ENCODE measurements at places on chromosomes 2 and 18.
A peak's percentile ranks its signal among the peaks of the same experiment; 100 is the strongest.

DNA sequence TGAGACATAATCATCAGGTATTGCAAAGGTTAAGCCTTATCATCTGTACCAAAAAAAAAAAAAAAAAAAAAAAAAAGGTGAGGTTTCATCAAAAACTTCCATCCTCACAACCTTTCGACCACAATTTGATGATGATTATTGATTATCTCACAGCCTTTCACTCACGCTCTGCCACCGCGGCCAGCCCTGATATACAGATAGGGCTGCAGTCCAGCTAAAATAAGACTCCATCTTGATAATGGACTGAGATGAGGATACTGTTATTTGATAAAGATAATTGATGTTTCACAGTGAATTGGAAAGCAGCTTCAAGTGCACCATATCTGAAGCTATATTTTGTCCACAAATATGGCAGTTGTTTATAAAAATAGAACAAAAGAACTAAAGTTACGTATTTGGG lies 159.7 kb upstream of the BOD1L2 start:
- DNase-seq, result no peak

DNA sequence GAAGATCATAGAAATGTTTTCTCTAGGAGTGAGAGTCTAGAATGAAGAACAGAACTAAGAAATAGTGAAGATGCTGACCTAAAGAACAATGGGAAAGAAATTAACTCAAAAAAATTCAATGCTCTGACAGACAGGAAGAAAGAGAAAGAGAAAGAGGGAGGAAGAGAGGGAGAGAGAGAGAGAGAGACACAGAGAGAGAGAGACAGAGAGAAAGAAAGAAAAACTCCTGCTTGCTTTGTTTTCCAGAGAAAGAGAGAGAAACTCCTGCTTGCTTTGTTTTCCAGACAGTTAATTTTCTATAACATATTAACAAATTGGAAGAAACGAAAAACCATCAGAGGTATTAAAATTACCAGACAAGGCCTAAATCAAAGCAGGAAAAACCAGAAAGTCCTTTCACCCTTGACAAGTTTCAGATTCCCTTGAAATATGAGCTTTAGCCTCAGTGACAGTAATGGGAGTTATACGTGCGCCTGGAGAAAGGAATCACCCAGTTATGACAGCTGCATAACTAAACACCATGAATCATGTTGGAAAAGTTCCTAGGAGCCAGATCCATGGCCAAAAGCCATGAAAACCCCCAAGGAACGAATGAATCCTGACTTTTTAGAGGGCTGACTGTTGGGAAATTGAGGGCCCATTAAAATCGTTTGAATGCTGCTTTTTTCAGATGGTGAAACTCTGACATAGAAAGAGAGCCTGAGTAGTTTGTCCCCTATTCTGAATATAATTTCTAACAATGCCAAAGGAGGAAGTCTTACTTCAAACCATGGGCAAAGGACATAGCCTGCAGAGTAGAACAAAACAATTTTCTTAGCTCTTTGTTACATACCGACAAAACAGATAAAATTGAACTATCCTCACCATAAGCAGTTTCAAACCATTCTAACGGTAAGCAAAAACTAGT lies 228.6 kb upstream of the CHST9 start:
- no peak for DNase-seq

DNA sequence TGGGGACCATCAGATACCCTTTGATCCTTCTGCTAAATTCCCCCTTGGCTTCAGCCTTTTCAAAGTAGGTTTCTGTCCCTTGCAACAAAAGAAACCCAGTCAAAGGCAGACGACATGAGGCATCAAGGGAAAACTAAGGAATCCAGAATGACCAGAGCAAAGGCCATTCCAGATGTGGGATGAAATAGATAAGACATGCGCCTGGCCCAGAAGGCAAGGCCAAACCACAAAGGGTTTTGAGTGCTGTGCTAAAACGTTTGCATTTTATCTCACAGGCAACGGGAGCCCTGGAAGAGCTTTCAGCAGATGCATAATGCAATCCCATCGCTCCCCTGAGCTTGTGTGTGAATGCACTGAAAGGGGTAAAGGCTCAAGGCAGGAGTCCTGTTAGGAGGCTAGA lies 17.7 kb downstream of the CXCR1 start:
- no peak for DNase-seq

DNA sequence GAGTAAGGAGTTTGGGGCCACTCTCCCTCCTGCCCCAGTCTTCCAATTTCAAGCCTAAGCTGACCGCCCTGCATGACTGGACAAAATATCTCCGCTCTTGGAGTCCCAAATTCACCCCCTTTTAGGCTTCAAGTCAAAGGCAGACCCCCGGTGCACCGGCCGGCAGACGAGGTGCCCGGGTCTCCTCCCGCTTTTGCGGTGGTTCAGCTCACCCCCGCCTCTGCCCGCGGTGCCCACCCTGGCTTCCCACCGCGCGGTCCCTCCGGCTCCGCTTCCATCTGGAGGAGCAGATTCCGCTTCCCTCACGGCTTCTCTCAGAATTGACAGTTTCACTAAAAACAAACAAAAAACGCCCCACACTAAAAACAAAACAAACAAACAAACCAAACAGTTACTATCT lies 56.5 kb downstream of the SERPINB8 start:
- no peak for DNase-seq

DNA sequence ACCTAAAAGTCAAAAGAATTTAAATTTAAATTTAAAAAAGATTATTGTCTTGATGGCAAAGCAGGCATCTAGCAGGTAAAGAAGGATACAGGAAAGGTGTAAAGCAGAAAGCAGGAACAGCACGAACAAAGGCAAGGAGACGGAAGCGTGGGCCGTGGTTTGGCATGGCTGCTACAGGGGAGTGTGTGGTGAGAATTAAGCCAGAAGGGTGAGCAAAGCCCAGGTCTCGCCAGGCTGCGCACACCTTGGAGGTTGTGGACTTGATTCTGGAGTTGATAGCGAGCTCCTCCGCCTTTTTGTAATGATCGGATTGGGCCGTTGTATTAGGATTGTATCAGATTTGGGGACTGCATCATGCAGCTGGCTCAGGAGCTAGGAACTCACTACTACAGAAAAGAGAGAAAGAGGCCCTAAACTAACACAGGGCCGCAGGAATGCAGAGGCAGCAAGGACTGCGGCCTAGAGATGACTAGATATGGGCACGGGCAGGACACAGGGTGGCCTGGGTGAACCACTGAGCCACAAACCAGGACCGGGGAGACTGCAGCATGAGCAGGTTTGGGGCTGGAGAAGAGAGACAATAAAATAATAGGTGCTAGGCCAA lies 71.4 kb upstream of the TMEM247 start:
- no peak for DNase-seq

DNA sequence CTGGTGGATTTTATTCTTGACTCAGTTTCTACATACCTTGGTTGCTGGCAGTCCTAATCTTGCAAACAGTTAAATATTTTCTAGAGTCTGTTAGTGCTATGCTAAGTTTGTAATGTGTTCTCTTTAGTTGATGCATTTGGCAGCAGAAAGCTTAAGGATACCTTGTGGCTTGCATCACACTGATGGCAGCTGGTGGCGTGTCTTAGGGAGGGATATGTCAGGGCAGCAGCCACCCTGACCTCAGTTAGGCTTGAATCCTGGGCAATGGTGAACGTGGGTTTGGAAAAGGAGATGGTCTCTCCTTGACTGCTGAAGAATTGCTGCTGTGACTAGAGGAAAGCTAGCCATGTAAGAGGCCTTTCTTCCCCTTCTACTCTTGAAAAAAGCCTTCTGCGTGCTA lies 4.2 kb downstream of the IAH1 start:
- DNase-seq, result no peak

DNA sequence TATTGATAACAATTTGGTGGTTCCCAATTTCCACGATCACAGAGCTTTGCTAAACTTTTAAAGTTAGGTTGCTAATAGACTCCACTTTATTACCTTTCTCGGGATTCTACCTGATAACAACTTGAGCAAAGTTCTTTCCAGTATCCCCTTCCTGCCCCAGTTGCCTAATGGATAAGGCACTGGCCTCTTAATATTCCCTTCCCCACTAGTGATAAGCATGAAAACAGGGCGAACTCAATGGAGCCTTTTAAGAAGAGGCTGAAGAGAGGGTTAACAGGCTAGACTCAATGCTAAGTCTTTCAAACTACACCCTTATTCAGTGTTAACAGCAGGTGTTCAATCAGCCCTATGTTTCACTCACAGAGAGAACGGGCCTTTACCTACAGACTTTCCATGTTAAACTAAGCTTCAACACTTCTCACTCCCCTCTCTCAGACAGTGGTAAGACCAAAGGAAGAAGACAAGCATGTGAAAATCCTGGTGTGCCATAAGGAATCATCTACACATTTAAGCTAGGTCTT lies 75.8 kb downstream of the ANKRD44 start:
- no peak for DNase-seq

DNA sequence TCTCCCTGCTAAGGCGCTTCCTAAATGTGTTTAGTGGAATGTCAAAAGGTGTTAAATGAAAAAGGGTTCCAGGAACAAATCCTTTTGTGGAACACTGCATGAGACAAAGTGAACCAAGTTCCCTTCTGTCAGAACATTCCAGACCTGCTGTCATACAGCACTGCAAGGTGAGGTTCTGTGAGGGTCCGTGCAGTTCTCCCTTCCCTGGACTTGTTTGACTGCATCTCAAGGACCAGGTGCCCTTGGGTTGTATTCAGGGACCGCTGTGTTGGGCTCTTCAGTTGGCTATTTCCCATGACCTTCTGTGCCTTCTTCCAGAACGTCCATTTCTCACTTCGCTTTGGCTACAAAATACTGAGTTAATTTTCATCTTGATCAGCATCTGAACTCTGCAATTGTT lies 328.2 kb downstream of the PTPRM start:
- DNase-seq, result no peak

GRCh38 chr2:32746669-32747068 lies 118.8 kb downstream of the TTC27 start:
- no peak for DNase-seq

DNA sequence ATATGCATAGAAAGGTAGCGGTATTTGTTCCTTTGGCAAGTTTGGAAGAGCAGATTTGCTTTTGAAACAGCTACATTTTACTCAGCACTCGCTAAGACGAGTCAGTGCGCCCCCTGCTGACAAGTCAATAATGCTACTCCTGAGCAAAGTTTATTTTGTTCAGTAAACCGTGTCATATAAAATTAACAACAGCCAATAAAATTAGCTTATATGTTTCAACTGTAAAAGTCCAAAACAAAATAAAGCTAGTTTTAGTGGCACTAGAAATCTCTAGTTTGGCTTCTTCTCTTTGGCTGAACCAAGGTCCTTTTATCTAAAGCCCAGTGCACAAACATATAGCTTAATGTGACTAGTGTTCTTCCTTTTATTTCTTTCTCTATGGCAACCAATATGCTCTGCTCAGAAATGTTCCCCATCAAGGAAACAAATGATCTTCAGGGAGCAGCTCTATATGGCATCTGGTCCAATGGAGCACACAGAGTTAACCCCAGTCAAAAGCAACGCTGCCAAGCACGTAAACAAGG lies 4.2 kb upstream of the POU3F3 start:
- peak; percentile 69 for DNase-seq

DNA sequence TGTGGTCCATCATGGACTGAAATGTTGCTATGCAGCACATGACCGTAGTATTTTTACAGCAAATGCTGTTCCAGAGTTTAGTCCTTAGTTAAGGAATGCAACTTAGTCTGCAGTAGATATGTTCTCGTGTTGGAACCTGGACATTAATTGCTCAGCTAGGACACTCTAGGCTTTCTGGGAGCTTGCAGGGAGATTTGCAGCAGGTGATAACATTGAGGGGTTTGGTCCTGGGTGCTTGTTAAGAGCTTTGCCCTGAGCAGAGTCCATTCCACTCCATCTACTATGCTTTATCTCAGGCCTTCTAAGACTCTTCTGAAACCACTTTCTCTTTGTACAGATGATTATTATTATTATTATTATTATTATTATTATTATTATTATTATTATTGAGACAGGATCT lies 27.1 kb downstream of the DRC1 start:
- no peak for DNase-seq

DNA sequence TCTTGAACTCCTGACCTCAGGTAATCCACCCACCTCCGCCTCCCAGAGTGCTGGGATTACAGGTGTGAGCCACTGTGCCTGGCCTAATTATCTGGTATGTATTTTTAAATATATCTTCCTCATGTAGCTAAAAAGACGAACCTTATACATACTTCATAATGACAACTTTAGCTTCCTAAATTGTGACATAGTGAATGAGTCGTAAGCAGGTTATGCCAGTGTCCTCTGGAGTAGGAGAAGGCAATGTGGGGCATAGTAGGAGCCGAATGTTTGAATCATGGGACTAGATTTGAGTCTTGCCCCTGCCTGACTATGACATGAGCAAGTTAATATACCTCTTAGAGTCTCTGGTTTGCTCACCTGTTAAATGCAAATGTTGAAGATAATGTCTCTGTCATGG lies 95.8 kb upstream of the FOSL2 start:
- DNase-seq, result no peak

- peak; percentile 19 for DNase-seq
Observed at GRCh38 chr2:156340804-156341451, 8.4 kb upstream of the NR4A2 start.

GRCh38 chr18:34399892-34400291 lies 175.2 kb upstream of the NOL4 start:
- no peak for DNase-seq

DNA sequence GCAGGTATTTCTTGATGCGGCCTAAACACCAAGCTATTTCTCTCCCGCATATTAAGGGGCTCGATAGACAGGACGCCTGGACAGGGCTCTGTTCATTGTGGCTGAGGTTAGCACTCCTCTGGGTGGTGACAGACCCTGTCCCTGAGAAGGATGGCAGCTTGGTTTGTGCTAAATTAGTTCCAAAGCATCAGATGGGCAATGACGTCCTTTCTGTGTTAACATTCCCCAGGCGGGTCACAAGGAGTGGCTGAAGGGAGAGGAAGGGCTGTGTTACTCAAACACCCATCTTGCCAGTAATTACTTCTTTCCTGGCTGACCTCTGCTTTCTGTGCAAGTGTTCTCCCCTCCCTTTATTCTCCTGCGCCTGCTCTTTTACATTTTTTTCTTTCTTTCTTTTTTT lies 75.0 kb downstream of the TMEM247 start:
- DNase-seq, result no peak

- DNase-seq, result no peak
Observed at GRCh38 chr2:217616936-217617335, 385.9 kb downstream of the TNS1 start.

GRCh38 chr2:216078776-216079175 lies 2.8 kb downstream of the PECR start:
- no peak for DNase-seq

GRCh38 chr2:238092486-238093035 lies 7.6 kb upstream of the ESPNL start:
- DNase-seq, result no peak

GRCh38 chr2:201793631-201794030 lies 12.7 kb upstream of the CDK15 start:
- no peak for DNase-seq

- no peak for DNase-seq
Observed at GRCh38 chr2:96800061-96801004, 15.7 kb upstream of the CNNM3 start.

GRCh38 chr2:25567406-25567805 lies 106.0 kb downstream of the DTNB start:
- peak; percentile 61 for DNase-seq

GRCh38 chr2:124264551-124265091 lies 239.5 kb downstream of the CNTNAP5 start:
- DNase-seq, result no peak

Measured in GM13977 (cell line).